ENCODE measurements at places on chromosomes 6 and 20. TPM values are rescaled to one million over a fixed set of nuclear protein-coding genes. Genes with fewer than 3 reads are reported as not detected.
A peak's percentile ranks its signal among the peaks of the same experiment; 100 is the strongest.

The CCM2L gene
- total RNA-seq: 7.5 TPM

DNA sequence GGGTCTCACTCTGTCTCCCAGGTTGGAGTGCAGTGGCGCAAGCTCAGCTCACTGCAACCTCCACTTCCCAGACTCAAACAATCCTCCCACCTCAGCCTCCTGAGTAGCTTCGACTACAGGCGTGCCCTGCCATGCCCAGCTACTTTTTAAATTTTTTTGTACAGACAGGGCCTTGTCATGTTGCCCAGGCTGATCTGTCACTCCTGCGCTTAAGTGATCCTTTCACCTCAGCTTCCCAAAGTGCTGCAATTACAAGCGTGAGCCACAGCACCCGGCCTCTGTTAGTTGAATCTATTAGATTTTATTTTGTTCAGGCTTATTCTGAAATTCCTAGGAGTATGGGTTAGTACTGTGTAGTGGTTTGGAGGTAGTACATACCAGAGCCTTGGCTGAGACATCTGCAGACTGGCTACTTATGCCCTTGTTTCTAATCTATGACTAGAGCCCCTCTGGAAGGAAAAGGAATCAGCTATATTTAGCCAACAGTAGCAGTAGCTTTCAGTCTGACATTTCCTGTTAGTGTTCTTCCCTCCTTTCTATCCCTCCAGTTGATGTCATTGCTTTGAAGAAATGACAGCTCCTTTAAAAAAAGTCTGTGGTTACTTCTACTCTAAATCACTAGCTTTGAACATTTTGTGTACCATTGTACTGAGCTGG lies 74.4 kb downstream of the ITCH start:
- no peak for DNase-seq

DNA sequence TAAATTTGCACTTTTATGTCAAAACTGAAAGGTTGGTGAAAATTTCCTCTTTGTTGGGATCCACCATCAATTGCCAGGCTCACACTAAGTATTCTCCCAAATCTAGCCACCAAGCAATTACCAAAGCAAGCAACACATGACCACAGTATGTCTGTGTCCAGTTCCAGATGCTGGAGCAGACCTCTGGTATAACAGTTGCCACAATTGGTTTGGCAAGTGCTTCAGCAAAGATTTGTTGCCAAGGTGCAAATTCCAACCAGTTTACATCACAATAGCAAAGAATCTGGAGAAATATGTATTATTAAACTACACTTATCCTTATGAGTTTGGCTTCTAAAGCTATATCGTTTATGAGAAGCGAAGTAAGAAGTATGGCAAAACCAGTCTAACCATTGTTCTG lies 6.4 kb downstream of the GTF2H5 start:
- no peak for DNase-seq

- DNase-seq: peak; percentile 70
Measured at GRCh38 chr6:32968867-32969684, 682 bp downstream of the BRD2 start.

GRCh38 chr20:51862796-51863195 lies 60.5 kb upstream of the SALL4 start:
- no peak for DNase-seq

- no peak for DNase-seq
Measured at GRCh38 chr20:2242678-2243077, 53.1 kb upstream of the TGM3 start.
